A549 treated with Mapracorat at 1 μM for 4 hours (cell line): ENCODE measurements at places on chromosomes 5 and 9. TPM values are rescaled to one million over a fixed set of nuclear protein-coding genes. Genes with fewer than 3 reads are reported as not detected.

ZFP37 gene
- 1.4 to 2.3 TPM (median 1.5 TPM) in 5 replicates for total RNA-seq

RGS14 gene
- total RNA-seq, result 3.6 to 6.4 TPM (median 4.8 TPM) in 5 replicates

F12 gene
- 14.4 to 25.7 TPM (median 24.1 TPM) in 5 replicates for total RNA-seq

PCDHGA7 gene
- 0.69 to 1.1 TPM (median 0.90 TPM) in 5 replicates for total RNA-seq

SEMA4D gene
- 4.0 to 5.8 TPM (median 4.8 TPM) in 5 replicates for total RNA-seq

ZDHHC11 gene
- 12.6 to 20.1 TPM (median 16.3 TPM) in 5 replicates for total RNA-seq

TNFSF15 gene
- total RNA-seq, result 0.08 to 0.12 TPM (median 0.10 TPM) in 5 replicates

GZMA gene
- total RNA-seq, result not detected in 5 replicates

GABRA6 gene
- total RNA-seq, result not detected in 5 replicates

BTNL8 gene
- not detected in 5 replicates for total RNA-seq

PCDHGA1 gene
- total RNA-seq, result 0.24 to 0.29 TPM (median 0.26 TPM) in 5 replicates

WDR31 gene
- total RNA-seq, result 1.0 to 1.4 TPM (median 1.1 TPM) in 5 replicates

OTP gene
- total RNA-seq, result 0.05 to 0.13 TPM (median 0.08 TPM) in 5 replicates
